NAMALWA (cell line): ENCODE measurements at places on chromosomes 6 and 20.
A peak's percentile ranks its signal among the peaks of the same experiment; 100 is the strongest.

GRCh38 chr6:75213732-75214131, 7.9 kb upstream of the COL12A1 start:
- peak; percentile 37 for DNase-seq

DNA sequence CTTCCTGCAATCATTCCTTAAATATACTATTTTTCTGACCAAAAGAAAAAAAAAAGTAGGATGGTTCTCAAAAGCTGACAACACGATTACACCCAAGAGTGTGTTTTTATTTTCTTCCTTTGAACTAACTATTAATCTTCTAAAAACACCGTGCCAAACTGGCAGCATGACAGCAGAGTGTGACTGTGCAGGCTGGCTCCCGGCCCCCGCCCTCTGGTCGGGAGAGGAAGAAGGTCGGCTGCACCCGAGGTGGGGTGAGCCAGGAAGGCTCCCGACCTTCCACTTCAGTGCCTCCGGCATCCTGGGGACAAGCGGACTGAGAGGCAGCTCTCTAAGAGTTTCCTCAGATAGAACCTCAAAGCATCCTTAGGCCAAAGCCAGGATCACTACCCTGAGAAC, 29.2 kb downstream of the SLC22A23 start:
- DNase-seq: no peak

DNA sequence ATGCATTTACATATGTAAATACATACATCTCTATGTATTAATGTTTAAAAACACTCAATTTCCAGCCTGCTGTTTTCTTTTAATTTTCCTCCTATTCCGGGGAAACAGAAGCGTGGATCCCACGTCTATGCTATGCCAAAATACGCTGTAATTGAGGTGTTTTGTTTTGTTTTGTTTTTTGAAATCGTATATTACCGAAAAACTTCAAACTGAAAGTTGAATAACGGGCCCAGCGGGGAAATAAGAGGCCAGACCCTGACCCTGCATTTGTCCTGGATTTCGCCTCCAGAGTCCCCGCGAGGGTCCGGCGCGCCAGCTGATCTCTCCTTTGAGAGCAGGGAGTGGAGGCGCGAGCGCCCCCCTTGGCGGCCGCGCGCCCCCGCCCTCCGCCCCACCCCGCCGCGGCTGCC, 355 bp upstream of the BMP2 start:
- DNase-seq: no peak

GRCh38 chr20:60352596-60352995, 394.4 kb downstream of the CDH26 start:
- no peak for DNase-seq

DNA sequence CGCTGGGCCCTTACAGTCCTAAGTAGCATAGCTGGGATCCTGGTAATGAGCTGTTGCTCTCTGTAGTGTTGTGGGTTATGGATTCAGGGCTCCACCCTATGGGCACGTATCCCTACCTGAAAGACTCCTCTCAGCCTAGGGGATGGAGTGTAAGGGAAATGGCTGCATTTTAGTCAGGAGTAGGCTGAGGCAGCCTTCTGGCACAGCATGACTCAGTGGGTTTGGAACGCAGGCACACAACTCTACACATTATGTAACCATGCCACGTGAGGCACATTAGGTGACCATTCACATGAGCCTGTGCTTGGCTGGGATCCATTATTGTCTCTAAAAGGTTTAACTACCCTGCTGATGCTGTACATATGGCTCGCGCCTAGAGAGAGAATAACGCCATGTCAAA, 27.8 kb downstream of the HDDC2 start:
- no peak for DNase-seq

DNA sequence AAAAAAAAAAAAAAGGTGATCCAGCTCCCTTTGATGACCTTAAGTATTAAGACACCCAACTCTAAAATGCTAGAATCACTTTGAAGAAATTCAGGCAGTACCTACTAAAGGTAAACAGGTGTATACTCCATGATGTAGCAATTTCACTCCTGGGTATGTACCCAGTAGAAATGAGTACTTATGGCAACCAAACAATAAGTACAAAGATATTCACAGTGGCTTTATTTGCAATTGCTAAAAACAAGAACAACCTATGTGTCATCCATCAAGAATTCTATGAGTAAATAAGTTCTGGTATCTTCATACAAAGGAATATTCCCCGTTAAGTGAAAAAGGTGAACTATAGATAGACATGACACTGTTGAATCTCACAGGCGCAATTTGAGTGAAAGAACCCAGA, 29.4 kb downstream of the MDGA1 start:
- DNase-seq: no peak

DNA sequence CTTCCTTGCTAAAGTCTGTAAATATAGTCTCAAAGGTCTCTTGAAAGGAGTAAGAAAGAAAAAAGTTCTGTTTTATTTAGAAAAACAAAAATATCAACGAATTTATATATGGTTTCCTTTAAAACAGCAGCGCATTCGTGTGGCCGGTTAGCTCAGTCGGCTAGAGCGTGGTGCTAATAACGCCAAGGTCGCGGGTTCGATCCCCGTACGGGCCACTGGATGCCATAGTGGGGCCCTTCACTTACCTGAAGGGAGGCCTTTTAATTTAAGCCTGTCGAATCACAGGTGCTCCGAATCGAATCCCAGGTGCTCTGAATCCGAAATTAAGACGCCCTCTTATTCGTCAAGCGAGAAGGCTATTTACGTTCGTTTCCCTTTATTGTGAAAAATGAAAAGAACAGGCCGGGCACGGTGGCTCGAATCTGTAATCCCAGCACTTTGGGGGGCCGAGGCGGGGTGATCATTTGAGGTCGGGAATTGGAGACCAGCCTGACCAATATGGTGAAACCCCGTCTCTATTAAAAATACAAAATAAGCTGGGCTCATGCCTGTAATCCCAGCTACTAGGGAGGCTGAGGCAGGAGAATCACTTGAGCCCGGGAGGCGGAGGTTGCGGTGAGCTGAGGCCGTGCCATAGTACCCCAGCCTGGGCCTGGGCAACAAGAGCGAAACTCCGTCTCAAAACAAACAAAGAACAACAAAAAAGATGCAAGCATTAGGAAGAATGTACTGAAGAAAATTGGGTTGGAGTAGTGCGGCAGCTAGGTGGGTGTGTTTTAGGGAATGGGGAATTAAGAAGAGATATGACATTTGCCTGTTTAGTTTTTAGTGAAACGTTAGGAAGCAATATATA, 195.8 kb upstream of the ZNF184 start:
- DNase-seq: peak; percentile 66

DNA sequence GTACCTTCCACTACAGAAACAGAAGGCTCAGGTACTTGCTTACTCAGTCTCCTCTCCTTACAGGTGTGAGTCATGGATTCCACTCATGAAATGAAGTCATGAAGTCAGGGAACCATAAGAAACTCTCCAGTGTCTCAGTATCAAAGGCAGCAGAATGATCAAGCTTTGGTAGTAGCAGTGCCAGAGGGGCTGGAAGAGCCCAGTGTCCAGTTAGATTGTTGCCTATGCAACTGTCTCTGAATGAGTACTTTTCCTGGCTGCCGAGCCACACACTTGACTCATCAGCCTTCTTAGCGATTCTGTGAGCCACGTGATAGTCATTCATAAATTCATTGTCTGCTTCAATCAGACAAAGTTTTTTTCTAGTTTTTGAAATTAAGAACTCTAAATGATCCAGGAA, 52.2 kb upstream of the DTNBP1 start:
- no peak for DNase-seq

DNA sequence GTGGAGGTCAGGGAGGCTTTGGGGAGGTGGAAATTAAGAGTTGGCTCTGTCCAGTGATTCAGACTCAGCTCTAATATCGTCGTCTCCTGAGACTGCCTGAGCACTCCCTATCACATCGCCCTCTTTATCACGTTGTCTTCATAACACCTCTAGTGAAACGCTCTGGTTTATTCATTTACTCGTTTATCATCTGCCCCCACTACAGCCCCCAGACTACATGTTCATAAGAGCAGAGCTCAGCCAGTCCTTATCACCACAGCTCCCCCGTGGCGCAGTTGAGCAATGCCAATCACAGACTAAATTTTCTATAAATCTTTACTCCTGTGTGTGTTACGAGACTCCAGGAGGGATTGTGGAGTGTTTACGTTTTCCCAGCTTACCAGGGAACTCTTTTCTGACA, 316.2 kb downstream of the ADGRB3 start:
- DNase-seq: no peak

DNA sequence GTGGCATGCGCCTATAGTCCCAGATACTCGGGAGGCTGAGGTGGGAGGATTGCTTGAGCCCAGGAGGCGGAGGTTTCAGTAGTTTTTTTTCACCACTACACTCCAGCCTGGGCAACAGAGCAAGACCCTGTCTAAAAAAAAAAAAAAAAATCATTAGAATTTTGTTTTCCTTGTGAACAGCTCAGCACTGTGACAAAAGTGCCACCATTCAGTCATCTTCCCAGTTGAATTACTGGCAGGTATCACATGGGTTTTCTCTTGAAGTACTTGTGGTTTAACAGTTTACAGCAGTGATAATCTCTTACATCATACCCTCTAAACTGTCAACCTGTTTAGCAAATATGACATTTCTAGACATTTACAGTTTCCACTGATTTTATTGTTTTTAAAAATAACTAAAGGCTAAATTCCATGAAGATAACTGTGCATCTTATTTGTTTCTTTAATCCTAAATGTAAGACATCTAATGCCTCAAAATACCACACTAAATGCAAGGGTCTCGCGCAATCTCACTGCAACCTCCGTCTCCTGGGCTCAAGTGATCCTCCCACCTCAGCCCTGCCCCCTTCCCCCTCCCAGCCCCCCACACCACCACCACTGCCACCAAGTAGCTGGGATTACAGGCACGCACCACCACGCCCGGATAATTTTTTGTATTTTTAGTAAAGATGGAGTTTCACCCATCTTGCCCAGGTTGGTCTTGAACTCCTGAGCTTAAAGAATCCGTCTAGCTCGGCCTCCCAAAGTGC, 7.0 kb downstream of the TRPC4AP start:
- no peak for DNase-seq

DNA sequence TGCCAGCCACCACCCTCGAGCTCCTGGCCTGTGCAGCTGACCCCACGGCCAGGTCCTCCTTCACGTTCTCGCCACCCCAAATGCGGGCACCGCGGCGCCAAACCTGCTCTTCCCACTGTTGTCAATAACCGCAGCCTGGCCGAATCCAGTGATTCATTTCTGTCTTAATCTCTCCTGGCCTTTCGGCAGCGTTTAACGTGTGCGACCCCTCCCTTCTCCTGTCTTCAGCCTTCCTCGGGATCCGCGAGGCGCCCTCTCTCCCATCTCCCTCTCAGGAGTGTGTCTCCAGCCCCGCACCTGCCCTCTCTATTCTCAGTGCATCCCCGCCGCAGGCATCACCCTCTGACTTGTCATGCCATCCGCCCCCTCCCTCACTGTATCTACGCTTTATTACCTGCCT, 91.4 kb downstream of the THBS2 start:
- no peak for DNase-seq

DNA sequence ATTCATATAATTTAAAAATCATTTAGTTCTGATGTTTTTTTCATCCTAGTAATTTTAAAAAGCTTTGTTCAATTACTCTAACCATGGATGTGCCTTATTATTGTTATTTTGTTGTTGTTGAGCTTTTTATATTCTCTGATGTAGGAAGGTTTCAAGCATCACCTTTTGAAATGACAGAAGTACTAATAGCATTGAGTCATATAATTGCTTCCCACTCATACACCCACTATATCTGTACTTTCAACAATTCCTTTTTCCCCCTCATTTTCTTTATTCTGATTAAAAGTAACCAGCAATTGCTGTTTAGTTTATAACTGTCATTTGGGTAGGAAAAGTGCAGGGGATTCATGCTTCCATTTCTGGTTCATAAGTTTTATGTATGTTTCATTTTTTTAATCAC, 38.6 kb downstream of the DNAH8 start:
- no peak for DNase-seq

- no peak for DNase-seq
These were observed 43.0 kb downstream of the TSPYL4 start for GRCh38 chr6:116210750-116211425.

DNA sequence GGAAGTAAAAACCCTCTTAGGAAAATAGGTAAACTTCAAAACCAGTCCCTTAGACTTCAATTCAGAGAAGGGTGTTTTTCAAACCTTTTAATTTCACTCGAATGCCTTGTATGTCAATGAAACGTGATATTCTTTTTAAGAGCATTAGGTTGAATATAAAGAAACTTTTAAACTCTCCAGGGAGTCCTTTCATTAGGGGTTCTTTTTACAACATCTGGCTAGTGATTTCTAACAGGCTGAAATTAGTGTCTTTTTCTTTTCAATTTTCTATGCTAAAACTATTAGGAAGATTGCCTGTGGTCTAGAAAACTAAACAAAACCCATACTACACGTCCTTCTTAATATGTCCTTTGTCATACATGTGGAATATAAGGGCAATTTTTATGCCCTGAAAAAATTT, 569.7 kb upstream of the CITED2 start:
- DNase-seq: no peak

GRCh38 chr20:8438748-8439147, 306.7 kb downstream of the PLCB1 start:
- no peak for DNase-seq

DNA sequence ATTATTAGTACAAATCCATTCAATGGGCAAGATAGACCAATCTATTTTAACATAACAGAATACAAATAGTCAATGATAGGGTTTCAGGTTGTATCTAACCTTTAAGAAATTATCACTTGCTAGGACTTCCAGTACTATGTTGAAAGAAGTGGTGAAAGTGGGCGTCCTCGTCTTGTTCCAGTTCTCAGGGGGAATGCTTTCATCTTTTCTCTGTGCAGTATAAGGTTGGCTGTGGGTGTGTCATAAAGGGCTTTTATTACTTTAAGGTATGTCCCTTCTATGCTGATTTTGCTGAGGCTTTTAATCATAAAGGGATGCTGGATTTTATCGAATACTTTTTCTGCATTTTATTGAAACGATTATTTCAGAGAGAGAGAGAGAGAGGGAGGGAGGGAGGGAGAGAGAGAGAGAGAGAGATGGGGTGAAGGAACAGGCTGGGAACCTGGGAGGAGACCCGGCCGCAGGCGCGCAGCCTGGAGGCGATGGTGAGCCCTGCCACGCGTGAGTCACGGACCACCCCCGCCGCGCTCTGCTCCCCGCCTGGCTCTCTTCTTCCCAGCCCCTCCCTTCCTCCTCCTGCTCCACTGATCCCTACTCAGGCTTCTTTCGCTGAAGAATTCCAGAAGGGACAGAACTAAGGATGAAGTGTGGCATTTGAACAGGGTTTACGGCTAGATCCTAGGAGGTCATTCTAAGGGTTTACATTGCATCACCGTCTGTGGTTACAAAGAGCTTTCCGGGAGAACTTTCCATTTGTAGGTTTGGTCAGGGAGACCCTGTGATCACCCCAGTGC, 45.5 kb upstream of the HLA-E start:
- DNase-seq: no peak

GRCh38 chr6:83221889-83222479, 28.8 kb downstream of the RWDD2A start:
- peak; percentile 64 for DNase-seq

GRCh38 chr6:9825526-9825925, 589.3 kb downstream of the TFAP2A start:
- DNase-seq: no peak

DNA sequence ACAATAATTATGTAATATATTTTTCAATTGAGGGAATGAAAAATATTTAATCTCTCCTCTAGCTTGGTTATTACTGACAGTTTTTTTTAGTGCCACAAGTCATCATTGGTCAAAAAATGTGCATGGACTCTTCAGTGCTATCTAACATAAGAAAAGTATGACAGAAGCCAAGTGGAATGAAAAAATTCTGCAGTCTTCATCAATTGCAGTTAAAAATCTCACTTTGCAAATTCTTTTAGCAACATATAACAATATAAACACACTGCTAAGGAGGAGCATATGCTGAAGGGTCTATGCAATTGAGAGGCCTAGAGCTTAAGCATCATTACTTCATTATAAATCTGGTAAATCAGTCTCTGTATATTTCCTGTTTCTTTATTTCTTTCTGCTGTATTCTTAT, 175.1 kb downstream of the ARHGAP18 start:
- DNase-seq: no peak
